ENCODE measurements at places on chromosomes 12 and 14.

GRCh38 chr14:98144964-98145363 is 1127.0 kb downstream of the BCL11B start:
- DNase-seq = no peak

- no peak for DNase-seq
Observed at GRCh38 chr14:52011523-52011922, 22.2 kb downstream of the RTRAF start.

DNA sequence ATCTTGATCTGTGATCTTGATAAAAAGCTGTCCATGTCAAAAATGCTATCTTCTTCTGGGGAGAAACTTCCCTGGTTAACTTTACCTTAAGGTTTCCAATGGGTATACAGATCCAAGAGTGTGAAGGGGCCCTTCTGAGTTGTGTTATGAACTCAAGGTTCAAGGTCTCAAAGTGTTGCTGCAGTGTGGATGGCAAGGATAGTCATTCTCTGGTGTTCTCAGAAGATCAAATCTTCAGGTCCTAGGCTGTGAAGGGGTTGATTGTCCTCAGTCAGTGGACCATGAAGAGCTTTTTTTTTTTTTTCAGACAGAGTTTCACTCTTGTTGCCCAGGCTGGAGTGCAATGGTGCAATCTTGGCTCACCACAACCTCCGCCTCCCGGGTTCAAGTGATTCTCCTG is 114.4 kb downstream of the SPTSSA start:
- peak; percentile 12 for DNase-seq

DNA sequence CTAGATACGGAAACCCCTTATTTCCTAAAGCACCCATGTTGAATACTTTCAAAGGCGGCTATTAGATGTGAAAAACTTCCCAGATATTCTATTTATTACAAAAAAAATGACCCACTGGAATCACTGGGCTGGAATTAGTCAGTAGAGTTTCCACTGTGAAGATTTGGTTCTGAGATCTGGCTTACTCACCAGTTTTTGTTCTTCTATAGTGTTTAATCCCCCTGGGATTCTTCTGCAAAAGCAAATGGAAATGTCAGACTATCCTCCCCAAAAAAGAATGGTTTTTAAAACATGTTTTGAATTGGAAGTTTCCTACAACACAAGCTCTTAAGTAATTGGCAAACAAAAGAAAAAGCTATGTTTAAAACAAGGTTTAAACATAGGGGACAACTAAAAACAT is 166.4 kb downstream of the STXBP6 start:
- DNase-seq = no peak

DNA sequence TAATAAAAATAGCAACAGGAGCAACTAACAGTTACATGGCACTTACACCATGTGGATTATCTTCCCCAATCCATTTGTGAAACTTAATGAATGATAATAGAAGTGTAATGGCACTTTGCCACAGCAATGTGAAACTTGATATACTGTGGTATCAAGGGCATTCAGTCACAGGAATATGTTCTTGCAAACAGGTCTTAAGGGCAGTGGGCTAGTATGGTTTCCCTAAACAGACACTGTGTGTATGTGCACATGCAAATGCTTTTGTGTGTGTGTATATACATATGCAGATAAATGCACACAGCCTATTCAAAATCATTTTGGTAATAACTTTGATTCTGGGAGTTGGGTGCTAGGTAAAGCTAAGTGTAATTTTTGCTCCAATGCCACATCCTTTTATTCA is 26.2 kb upstream of the ARHGAP5 start:
- no peak for DNase-seq

GRCh38 chr12:108199106-108199505 is 70.0 kb downstream of the WSCD2 start:
- DNase-seq = no peak

DNA sequence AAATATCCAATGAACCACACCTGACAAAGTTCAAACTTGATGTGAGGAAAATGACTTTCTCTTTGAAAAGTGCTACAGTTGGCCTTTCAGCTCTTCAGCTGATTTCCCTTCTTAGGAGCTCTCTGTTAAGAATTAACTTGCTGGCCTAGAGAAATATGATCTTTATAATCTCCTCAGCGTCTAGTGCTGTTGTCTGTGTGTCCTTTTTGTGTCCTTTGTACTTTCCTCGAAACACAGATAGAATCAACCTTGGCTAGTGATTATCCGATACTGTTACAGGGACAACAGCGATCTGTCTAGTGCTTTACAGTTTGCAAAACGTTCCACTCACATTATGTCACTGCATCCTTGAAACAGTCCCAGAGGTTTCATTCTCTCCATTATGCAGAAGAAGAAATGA is 162.8 kb upstream of the RMST start:
- DNase-seq = no peak

- no peak for DNase-seq
Observed at GRCh38 chr14:32601069-32601468, 272.0 kb downstream of the AKAP6 start.

GRCh38 chr12:119175081-119175480 is 3.6 kb upstream of the HSPB8 start:
- no peak for DNase-seq

DNA sequence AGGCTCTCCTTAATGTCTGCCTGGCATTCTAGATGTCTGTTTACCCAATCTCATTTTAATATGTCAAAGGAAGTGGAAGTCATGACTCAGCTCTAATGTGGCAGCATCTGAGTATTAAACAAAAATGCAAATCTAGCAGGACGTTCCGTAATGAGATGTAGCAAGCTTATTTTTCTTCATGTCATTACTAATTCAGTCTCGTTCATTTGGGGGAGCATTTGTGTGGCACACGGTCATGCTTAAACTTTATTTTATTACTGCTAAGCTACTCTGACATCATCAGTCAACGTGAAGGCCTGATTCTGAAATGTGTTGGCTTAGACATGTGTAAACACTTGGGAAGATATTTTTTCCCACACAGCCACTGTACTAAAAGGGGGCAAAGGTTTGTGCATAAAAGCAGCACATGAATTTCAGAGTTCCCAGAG is 326.7 kb upstream of the TMPO start:
- DNase-seq = no peak

DNA sequence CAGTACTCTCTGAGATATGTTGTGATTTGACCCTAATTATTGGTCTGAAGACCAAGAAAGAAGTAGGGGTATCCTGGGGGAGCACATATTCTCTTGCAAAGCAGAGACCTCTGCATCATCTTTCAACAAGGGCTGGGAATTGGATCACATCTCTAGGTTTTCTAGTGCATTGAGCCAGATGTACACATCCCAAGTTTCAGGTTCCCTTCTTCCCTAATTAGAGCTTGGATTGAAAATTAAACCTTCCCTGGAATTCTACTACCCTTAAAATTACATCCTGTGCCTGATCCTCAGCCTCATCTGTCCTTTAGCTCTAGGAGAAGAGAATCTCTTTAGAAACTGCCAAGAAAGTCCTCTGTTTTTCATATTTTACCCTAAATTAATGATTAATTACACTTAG is 839.6 kb downstream of the SLC6A15 start:
- no peak for DNase-seq

GRCh38 chr12:32846053-32846452 is 50.5 kb downstream of the PKP2 start:
- no peak for DNase-seq

DNA sequence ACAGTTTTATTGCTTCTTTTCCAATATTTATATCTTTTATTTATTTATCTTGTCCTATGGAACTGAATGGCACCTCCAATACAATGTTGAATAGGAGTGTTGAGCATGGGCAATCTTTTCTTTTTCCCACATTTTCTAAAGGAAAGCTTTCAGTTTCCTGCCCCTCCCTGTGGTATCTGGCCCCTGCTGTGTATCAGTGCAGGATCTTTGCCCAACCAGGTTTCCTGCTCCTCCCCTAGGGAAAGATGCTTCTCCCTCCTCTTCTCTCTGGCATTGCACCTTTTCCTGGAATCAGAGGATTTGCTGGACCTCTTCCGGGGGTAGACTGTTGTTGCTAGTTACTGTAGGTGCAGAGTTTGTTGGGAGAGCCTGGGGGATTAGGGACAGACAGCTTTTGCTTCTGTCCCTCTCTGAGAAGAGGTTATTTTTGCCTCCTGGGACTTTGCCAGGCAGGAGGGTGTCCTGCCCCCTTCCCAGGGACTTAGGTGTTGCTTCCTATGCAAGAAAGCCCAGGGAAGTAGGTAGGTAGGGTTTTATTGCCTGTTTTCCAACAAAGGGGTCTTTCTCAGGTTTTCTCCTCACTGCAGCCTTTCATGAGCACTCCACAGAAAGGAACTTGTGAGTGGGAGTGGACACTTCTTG is 67.6 kb downstream of the POLR3B start:
- no peak for DNase-seq

DNA sequence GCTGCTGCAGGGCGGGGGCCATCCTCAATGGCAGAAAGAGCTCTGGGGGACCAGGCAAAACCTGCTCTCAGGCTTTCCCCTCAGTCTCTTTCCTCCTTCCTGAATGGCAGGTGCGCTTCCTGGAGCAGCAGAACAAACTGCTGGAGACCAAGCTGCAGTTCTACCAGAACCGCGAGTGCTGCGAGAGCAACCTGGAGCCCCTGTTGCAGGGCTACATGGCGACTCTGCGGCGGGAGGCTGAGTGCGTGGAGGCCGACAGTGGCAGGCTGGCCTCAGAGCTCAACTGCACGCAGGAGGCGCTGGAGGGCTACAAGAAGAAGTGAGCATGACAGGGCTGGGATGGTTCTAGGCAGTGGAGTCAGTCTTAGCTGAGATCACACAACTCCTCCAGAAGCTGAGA is 22.9 kb upstream of the KRT83 start:
- DNase-seq = no peak

DNA sequence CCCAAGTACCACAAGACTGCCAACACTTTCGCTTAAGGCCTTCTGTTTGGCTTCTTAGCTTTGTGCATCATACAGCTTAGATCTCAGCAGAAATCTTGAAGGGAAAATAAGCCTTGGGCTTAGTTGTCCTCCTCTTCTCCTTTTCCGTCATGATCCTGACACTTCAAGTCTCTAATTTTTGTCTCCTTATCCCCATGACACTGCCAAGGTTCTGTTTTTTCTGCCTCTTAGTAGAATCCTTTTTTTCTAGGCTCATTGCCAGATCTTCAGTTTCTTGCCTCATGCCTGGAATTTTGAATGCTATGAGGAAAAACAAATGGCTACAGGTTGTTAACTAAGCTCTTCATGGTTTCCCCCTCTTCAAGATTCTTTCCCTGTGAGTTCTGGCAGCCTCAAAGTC is 450.4 kb downstream of the LRFN5 start:
- no peak for DNase-seq

DNA sequence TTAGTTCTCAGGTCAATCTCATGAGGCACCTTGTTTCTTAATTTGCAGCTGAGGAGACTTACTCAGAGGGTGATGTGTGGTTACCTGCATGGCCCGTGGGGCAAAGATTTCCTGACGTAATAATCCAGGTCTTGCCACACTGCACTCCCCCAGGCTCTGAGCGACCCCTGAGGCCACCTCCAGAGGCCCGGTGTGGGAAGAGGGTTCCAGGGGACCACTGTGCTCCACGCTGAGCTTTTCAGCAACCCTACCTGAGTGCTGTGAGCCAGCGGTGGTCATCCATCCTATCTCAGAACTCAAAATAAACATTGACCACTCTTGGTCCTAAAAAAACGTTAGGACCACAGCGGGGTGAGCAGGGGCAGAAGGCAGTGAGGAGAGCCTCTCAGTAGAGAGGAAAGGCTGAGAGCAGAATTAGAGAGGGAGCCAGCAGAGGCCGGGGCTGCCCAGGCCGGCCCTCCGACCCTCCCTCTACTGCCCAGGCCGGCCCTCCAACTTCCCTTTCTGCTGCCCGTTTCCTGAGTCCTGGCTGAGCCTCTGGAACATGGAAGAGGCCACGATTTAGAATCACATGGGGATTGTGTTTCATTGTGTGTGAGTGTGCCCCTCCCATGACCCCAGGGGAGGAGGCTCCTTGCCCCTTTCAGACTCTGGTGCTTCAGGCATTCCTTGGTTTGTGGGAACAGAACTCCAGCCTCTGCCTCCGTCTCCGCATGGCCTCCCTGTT is 188.2 kb upstream of the DIO3 start:
- no peak for DNase-seq

- DNase-seq = peak; percentile 39
Observed at GRCh38 chr12:124147575-124147974, 147.3 kb upstream of the RFLNA start.

DNA sequence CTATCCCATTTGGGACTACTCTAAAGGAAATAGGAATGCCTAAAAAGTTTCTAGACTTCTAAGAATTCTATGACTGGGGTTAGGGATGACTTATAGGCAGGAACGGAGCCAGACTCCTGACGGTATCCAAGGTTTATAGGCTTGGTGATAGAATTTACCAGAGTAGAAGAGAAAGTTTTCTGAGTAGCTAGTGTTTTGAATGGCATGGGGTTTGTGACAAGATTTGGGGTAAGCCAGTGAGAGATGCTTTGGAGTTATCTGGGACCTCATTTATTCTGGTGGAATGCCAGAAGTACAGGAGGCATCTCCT is 444.6 kb downstream of the RAD51B start:
- no peak for DNase-seq

GRCh38 chr12:119710965-119711551 is 43.1 kb downstream of the PRKAB1 start:
- no peak for DNase-seq

DNA sequence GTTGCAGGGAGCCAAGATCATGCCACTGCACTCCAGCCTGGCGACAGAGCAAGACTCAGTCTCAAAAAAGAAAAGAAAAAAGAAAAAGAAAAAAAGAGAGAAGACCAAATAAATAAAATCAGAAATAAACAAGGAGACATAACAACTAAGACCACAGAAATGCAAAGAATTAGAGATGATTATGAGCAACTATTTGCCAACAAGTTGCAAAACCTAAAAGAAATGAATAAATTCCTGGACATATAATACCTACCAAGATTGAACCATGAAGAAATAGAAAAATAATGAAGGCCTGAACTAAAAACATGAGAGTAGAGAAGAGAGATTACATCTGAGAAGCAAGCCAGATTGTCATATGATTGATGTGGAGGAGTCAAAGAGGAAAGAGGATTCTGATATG is 17.6 kb upstream of the EPS8 start:
- no peak for DNase-seq

- DNase-seq = no peak
Observed at GRCh38 chr14:30330445-30330844, 228.5 kb upstream of the G2E3 start.

DNA sequence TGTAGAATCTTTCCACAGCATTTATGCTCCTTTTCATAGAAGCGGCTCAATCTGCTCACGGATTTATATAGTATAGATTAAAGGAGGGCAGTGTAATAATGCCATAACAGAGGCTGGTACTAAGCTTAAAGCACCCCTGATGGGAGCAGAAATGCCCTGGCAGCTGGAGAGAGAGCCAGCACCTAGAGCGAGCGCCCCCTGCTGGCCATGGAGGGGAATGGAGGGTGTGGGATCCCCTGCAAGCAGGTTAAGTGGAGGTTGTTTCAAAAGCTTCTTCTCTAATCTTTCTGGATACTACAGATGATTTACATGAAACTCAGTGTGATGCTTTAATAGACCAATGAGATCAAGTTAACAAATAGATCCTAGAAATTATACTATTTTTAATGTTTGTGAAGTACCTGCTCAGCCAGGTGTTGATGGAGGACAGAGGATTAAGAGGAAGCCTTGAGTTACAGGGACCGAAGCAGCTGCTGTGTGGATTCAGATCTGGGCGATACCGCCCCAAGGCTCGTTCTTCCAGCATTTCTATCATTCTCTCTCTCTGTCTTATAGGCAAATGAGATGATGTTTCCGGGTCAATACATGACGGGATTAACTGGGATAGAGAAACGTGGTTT is 1519.3 kb upstream of the TMEM132C start:
- no peak for DNase-seq
